Stimulated activated CD4-positive, alpha-beta T cell treated with anti-CD3 and anti-CD28 coated beads, Interleukin-1b, Interleukin-23, amount 100 ng/mL, for 1 hour (primary cell): ENCODE measurements at places on chromosomes 4 and X.

DNA sequence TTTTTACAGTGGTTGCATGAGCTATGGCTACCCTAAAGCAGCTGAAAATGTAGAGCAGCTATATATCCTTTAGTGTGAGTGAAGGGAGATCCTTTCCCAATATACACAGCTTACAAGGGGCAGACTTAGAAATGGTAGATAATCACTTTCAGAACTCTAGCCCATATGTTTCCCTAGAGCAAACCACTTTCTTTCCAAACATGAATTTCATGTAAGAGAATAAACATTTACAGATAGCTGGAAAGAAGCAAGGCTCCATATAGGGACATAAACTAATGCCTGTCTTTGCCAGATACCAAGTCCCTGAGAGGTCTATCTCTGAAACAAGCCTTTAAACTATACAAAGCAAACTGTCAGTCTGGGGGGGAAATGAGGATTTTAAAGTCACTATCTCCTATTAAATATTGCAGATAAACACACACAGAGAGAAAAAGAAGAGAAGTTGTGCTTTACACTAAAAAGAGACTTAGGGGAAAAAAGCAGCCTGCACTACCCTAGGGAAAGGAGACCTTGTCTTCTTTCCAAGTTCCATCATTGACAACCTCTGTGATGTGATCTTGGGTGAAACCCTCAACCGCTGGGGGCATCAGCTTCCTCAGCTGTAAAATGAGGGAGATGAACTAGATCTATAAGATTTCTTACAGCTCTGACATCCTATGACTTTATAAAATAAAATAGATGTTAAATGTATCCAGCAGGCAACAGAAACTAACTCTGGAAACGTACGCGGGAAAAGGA, 73.6 kb downstream of the TMEM156 start:
- no peak for DNase-seq

GRCh38 chr4:188432328-188432727, 293.1 kb downstream of the TRIML1 start:
- no peak for DNase-seq

GRCh38 chrX:100895365-100896075, 21.4 kb upstream of the NOX1 start:
- no peak for DNase-seq

GRCh38 chr4:6695660-6696610, 2.3 kb downstream of the S100P start:
- DNase-seq, result no peak

- DNase-seq, result no peak
Observed at GRCh38 chr4:15720851-15721250, 18.0 kb downstream of the BST1 start.

DNA sequence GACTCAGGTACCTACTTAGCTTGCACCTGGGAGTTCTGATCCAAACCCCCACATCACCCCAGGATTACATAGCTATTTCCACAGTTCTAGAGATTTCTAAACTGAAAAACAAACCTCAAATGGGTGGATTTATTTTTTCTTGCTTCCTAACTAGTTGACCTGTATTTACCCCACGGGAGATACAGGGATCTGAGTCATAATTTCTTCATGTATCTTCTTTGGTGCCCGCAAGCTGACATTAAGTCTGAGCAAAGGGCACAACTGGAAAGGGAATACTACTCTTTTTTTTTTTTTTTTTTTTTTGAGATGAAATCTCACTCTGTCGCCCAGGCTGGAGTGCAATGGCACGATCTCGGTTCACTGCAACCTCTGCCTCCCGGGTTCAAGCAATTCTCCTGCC, 10.0 kb upstream of the ELOVL6 start:
- no peak for DNase-seq

GRCh38 chrX:87005885-87006284, 511.7 kb upstream of the KLHL4 start:
- DNase-seq, result no peak

DNA sequence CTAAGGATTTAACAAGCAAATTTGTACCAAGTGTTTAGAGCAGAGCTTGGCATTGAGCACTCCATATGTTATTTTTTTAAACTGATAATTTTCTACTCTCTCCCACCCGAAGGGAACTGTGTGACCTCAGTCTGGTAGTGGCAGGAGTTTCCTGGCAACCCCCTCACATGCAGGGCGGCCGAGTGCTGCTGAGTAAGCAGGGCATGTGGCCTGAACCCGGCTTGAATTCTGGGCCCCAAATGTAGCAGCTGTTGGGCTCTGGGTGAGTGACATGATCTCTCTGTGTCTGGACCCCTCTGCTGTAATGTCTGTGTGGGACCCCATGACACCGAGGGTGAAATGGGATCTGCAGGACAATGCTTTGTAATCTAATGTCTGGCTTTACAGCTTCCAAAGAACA, 13.6 kb upstream of the C4orf50 start:
- no peak for DNase-seq

DNA sequence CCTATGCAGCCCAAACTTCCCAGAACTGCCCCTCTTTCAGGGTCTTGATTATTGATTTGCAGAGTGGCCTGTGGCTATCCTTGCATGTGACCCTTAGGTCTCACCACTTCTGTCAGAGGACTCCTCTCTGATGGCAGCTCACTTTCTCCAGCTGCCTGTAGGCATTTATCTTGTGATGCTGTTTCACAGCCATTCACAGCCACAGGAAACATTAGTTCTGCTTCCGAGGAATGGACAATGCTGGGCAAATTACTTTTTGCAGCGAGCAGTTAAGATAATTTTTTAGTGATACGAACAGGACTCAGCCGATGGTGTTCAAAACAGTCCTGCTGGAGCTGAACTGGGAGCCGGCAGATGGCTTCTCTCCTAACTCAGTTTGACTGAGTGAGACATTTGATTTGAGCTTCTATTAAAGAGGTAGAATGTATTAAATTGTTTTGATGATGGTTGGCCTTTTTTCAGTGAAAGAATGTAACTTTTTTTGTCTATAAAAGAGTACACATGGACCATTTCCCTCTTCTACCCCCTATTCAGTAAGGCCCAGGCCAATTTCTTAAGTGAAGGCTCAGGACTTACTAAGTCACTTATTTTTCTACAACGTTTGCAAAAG, 58.4 kb upstream of the TMEM150C start:
- DNase-seq, result no peak

DNA sequence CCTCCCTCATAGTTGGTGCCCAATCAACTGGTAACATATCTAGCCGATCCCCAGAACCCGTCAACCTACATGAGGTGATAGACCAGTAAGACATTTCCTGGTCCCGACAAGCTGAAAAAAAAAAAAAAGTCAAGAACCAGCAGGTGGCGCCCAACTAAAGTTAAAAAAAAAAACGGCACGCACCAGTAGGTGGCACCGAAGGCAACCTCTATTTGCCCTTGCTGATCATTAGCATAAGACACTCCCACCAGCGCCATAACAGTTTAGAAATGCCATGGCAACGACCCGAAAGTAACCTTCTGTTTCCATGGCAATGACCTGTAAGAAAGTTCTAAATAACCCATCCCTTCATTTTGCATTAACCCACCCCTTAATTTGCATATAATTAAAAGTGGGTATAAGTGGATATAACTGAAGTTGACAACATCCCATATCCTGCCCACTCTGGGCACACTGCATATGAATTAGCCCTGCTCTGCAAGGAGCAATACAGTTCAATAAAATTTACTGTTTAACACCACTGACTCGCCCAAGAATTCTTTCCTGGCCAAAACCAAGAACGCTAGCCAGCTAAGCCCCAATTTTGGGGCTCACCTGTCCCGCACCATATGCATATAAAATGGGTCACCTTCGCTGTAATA, 83.9 kb upstream of the SPANXB1 start:
- no peak for DNase-seq

DNA sequence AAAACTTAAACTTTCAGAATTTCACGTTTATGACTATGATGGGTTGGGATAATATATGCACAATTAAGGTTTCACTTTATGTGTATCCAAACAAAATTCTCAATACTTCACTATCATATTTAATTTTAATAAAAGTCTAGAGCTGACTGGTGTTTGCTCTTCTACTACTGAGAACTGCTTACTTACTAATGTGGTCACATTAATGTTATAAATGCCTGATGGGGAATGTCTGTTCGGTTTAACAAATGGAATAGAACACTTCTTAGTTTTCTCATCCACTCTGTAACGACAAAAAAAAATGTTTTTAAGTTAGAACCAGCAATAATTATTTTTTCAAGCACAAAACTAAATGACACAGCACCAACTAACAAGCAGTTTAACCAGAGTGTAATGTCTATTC, 34.3 kb downstream of the CDKL2 start:
- no peak for DNase-seq

DNA sequence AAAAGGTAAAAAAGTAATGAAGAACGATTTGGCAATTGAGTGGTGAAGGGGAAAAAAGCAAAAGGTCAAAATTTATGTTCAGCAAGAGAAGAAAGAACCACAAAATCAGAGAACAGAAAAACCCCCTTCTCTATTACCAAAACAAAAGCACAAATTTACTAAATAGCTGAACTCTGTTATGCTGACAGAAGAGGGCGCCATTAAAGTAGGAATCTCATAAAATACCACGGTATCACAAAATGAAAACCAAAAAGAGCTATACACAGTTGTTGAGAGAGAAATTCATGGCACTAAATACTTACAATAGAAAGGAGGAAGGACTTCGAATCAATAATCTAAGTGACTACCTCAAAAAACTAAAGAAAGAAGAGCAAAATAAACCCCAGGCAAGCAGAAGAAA, 69.6 kb upstream of the CXorf66 start:
- DNase-seq, result no peak

DNA sequence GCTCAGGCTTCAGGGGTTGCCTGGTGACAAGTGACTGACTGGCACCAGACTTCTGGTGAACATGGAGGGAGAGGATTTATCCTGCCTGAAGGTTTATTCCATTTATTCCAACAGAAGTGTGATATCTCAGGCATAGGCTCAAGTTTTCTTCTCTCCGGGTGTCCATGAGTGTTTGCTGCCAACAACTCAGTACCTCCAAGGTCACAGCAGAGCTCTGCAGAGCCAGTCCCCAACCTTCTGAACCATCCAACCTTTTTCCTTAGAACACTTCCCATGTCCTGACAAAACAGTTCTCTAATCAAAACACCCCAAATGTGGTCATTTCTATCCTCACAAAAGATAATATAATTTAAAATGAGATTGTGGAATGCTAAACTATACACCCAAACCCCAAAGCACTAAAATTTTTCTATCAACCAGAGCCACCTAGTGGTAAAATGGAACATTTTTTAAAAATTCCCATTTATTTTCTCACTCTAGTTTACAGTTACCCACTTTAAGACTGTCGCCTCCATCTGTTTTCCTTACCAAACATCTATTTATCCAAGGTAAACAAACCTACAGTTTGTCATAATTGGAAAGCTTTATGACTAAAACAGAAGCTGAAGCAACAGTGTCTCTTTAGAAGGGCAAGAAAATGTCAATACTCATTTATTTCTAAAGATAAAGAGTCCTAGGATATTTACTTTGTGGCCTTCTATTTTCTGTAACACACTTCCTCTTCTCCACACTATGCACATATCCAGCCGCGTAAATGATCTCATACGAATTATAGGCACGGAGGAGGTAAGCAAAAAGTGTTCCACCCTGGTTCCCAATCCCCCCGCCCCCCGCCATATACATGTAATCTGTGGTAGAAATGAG, 39.5 kb downstream of the TMEM154 start:
- no peak for DNase-seq

- no peak for DNase-seq
Observed at GRCh38 chr4:26319949-26320537, 771 bp upstream of the RBPJ start.

GRCh38 chrX:129557844-129558480, 17.9 kb downstream of the OCRL start:
- DNase-seq, result no peak

DNA sequence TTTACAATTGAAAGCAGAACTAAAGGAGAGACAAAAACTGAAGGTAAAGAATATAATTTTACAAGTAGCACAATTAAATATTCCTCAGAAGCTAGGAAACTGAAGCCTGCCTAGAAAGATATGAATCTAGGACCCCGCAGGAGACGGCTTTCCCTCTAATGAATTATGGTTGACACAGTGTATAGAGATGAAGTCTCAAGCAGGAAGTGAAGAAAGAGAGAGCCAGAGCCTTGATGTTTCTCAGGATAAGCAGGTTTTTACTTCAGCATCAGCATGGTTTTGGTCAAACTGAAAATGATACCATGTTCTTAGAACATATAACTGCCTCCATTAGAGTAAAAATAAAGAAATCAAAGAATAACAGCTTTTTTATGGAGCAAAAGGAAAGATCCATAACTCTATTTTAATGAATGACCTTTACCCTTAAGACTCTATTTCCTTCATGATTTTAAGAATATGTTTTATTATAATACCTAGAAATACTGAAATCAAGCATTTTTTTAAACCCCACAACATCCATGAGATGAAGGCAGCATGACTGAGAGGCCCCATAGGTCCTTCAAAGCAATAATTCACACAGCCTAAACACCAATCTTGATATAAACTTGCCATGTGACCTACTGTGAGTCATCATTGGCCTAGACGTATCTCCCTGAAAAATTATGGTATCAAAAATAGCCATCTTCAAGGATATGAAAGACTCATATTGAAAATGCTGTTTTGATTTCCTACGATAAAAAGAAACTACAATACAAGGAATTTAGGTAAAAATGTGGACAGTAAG, 193.4 kb downstream of the PRDM5 start:
- no peak for DNase-seq

DNA sequence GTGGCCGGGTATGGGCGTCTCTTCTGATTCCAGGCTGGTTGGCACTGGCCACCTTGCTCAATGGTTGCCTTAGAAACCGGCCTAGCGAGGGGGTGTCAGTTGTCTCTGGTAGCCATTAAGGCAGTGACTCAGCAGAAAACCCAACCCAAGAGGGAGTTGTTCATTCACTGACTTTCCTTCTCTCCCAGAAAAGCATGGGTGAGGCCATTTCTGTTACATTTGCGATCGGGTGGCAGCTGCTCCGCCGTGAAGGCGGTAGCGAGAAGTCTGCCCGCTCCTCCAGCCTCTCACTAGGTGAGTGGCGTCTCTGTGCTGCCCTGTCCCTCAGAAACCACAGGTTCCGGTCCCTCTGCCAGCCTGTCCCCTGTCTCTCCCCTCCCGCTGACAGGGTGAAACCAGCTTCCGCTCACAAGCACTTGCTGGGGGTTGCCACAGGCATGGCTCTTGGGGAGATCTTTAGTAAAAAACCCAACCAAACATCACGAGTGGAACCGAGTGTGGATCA, 17.4 kb downstream of the IRAK1 start:
- no peak for DNase-seq

GRCh38 chr4:94426783-94427182, 25.0 kb upstream of the PDLIM5 start:
- no peak for DNase-seq

GRCh38 chr4:126748736-126749135, 884.0 kb upstream of the INTU start:
- no peak for DNase-seq

- no peak for DNase-seq
Observed at GRCh38 chrX:53440621-53441517, 6.7 kb upstream of the HSD17B10 start.

DNA sequence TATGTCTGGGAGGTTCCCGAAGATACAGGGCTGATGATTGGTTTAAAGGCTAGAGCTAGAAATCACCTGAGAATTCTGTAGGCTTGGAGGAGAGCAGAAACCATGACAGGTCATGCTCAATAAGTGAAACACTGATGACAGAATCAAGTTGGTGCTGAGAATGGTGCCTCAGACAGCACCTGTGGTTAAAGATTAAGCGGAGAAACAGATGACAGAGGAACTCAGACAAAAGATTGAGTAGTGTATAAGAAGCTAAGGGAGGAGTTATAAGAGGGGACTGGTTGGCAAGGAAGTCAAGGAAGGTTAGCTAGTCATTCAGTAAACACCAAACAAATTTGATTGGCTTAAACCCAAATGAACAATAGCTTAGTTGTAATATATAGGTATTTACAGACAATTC, 385.4 kb upstream of the CNKSR2 start:
- DNase-seq, result no peak

GRCh38 chrX:70979136-70979762, 48.4 kb upstream of the SLC7A3 start:
- DNase-seq, result no peak
